Activated T-cell treated with anti-CD3 and anti-CD28 coated beads for 4 hours (primary cell): ENCODE measurements at places on chromosomes 11 and 22.

- no peak for DNase-seq
Observed at GRCh38 chr22:50673231-50674129, 857 bp downstream of the SHANK3 start.

GRCh38 chr22:39364714-39365491, 15.1 kb downstream of the SYNGR1 start:
- DNase-seq, result no peak

- DNase-seq, result no peak
Observed at GRCh38 chr11:23403210-23404185, 543.2 kb upstream of the CCDC179 start.

DNA sequence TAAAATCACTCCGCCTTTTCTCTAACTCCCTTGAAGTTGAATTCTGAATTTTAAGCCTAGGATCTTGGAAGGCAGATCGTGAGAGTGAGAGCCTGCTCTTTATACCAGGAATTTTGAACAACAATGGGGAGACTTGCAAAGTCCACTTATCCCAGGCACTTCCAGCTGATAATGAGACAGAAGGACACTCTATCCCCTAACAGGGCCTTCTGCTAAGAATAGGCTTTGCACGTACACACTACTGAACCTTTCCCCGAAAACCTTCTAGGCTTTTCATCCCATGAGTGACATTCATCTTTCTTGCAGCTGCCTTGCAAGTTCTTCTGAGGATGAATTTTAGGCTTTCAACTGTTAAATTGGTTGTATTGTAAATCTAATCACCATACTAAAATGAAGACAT, 44.0 kb upstream of the WT1 start:
- DNase-seq, result no peak

DNA sequence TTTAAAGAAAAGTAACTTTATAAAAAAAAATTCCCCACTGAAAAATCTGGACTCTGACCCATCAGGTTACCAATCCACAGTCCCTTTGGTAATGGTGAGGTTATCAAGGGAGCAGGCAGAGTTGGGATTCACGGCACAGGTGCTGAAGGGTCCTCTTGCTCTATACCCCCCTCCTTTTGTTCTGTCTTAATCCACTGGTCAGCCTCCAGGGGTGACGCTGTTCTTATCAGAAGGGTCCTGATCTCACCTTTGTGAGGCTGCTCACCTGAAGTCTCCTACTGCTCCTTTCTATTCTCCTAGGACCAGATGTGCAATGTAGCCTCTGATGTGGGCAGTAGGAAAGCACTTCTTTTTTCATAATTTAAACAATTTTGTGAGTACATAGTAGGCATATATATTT, 80.6 kb upstream of the E2F8 start:
- DNase-seq, result no peak

DNA sequence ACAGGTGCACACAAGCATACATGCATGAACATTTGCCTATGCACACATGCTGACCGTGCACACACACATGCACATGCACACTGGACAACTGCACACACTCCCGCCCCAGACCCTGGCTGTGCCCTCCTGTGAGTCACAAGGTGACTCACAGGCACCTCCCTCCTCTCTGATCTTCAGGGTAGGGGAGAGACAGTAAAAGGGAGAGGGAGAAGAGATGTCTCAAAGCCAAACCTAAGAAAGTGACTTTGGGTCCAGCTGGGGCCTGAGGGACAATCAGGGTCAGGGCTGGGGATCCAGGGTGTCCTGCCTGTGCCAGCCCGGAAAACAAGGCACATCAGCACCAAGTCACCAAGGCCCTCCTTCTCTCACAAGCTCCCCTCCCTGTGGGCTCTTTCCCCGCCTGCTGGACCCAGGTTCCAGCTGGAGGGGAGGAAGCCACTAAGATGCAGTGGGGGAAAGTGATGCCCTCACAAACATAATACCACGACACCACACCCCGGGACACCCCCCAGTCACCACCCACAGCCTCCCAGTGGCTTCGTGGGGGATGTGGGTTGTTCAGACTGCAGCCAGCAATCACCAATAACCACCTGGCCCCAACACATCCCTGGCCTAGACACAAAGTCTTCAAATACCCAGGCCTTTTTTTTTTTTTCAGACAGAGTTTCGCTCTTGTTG, 39.3 kb downstream of the PDGFB start:
- DNase-seq, result no peak

DNA sequence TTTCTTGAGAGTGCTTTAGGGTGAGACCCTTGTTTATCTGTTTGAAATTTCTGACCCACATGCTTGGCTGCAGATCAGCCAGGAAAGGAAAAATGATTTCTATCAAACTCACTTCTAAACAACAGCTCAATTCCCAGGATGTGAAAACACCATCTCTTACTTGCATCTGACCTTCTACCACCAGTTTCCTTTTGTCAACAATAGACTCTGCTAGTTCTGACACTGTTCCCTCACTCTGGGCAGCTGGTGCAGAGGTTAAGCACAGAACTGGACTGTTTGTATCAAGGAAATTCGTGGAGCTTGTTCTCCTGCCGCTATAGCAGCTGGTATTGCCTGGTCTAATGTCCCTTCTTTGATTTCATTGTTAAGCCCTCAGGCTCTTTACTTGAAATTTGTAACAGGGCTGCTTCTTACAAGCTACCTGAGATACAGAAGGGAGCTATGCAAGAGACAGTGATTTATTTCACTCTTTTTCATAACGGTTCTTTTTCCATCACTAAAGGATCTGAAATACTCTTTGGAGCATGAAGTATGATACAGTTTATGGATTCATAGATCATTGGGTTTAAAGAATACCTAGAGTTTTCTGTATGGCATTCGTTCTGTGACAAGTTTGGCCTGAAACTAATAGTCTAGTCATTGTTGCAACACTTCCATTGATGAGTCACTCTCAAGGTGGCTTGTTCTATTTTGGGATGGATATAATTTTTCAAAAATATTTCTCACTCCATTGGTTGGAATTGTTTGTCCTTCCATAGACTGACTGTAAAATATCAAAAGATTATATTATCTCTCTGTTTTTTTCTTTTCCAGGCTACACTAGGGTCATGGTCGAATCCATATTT, 178.2 kb upstream of the ZC3H12C start:
- no peak for DNase-seq

DNA sequence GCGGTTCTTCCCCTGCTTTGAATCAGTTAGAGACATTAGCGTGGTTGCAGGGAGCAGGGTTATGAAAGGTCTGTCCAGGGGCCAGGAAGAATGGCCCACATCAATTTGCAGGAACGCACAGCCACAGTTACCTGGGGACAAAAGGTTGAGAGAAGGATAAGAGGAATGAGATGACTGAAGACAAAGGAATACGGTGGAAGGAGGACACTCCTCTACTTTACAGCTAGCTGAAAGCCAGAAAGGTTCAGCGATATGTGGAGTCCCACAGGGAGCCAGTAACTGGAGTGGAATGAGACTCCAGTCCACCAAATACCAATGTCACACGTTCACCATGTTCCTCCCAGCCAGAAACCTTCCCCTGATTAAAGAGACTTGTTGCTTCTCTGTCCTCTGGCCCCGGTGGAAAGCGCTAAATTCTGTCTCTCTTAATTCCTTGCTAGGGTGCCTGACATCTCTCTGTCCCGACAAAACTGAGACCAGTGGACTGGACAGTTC, 10.7 kb downstream of the XNDC1N start:
- no peak for DNase-seq

DNA sequence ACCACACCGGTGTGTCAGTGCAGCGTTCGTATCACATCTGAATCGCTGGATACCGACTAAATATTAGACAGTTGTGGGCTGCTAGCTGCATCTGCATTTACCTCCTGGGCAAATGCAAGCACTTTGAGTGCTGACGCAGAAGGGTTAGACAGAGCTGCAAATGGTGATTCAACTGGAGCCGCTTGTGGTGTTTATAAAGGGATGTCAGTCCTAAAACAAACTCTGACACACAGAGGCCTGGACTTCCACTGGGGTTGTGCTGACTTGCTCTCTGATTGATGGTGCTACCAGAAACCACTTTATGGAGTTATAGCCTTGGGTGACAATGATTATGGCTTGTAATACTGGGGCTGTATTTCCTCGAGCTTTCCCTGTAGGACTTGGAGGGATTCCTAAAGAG, 374.4 kb downstream of the NTM start:
- no peak for DNase-seq

GRCh38 chr11:8788616-8789015, 106.0 kb downstream of the RPL27A start:
- no peak for DNase-seq

DNA sequence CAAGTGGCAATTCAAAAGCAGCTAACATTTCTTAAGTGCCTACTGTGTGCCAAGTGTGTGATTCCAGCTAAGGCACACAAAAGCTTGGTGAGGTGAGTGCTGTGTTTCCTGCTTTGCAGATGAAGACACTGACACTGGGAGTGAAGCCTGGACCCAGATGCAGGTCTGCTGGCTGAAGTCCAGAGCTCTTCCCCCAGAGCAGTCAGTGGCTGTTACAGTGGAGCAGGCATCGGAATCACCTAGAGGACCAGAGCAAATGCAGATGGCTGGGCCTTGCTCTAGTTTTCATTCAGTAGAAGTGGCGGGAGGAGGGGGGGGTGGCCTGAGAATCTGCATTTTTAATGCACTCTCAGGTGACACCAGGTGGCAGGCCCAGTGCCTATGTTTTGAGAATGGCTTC, 342.3 kb downstream of the CADM1 start:
- DNase-seq, result no peak

DNA sequence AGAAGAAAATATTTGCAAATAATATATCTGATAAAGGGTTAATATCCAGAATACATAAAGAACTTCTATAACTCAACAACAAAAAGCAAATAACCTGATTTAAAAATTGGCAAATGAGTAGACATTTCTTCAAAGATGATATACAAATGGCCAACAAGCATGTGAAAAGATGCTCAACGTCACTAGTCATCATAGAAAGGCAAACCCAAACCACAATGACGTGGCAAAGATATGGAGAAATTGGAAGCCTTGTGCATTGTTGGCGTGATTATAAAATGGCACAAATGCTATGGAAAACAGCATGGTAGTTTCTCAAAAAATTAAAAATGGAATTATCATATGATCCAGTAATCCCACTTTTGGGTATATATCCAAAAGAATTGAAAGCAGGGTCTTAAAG, 466.3 kb downstream of the TBC1D22A start:
- DNase-seq, result no peak

DNA sequence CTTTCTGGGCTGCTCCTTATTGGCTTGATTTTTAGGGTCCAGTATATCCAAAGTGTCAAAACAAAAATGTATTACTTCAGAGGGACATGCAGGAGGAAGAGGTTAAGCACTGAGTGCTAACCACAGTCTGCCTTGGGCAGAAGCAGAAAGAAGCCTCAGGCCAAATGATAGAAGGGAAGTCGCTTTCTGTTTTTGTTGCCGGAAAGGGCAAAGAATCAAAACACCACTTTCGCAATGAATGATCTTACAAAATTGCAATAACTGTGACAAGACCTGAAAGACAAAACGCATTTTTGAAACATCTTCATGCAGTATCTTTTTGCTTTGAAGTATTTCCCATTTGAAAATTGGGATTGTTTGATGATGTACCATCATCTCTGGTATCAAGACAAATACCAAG, 70.1 kb upstream of the PICALM start:
- DNase-seq, result no peak

GRCh38 chr11:10902301-10903063, 44.6 kb upstream of the ZBED5 start:
- no peak for DNase-seq

DNA sequence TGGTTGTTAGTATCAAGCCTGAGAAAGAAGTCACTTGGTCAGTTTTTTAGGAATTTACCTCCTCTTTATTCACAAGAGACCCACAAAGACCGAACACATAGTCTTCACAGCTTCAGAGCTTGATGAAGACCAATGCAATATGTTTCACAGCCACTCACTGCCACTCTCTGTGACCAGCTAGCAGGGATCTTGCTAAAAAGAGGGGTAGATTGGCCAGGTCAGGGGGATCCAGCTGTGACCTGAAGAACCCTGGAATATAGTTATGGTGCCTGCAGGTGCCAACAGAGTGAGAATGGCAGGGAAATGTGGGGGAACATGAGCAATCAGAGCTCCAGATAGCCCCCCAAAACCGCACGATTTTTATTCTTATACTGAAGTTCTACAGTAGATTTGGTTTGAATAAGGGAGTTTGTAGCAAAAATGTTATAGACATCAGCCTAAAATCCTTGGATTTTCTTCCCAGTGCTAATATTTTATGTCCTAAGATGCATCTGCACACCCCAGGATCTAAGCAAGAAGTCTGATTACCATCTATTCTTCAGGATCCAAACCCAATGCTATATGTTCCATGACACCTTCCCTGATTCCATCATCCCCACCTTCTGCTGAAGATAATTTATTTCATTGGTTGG, 8.7 kb downstream of the POU2AF1 start:
- DNase-seq, result no peak

GRCh38 chr22:44520465-44521094, 22.5 kb upstream of the RTL6 start:
- no peak for DNase-seq

DNA sequence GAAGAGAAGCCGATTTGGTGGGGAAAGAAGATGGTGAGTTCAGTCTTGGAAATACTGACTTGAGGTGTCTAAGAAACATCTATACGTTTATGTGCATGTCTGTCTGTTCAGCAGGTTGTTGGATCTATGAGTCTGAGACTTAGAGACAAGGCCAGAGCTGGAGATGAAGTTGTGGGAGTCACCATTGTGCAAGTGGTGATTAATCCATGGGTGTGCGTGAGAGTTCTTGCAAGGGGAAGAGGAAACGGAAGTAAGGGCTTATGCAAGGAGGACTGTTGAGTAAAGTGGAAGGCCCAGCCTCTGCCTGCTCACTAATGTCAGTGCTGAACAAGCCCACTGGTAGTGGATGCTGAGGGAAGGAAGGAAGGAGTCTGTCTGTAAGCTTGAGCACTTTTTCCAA, 9.7 kb downstream of the TMEM45B start:
- no peak for DNase-seq

GRCh38 chr11:20949585-20949984, 280.2 kb downstream of the NELL1 start:
- no peak for DNase-seq

- no peak for DNase-seq
Observed at GRCh38 chr11:70663815-70664214, 265.5 kb downstream of the CTTN start.

GRCh38 chr11:101030692-101031091, 98.9 kb downstream of the PGR start:
- DNase-seq, result no peak

GRCh38 chr11:118006153-118006534, 19.9 kb downstream of the IL10RA start:
- no peak for DNase-seq

DNA sequence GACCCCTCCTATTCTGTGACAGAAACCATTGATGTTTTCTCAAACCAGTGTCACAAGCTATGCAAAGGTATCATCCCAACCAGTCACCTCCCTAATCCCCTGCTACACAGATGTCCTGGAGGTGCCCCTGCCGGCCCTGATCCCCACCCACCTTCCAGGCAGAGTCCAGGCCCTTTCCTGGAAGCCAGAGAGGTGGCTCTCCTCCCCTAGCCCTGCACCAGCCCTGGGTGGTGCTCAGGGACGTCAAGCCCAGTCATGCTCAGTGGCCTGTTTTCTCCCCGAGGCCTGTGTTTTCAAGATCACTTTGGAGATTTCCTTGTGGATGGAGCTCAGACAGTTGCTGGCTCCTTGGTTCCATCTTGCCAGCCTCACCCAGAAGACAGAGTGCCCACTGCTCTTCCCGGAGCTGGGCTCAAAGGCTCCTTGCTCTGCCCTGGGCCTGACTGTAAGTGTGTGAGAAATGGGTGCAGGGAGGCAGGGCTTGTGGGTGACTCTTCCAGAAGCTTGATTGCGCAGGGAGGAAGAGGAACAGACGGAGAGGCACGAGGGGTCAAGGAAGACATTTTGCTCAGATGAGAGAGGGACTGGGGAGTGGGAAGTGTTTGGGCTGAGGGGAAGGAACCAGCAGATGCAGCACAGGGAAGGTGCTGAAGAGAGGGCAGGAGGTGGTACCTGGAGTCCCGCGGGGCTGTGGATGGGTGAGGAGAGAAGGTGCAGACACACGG, 11.3 kb downstream of the P2RY6 start:
- DNase-seq, result no peak
